ENCODE measurements at places on chromosomes 1 and 21. TPM values are rescaled to one million over a fixed set of nuclear protein-coding genes. Genes with fewer than 3 reads are reported as not detected.

Gene CNR2
- not detected for total RNA-seq

Gene PTGS2
- total RNA-seq, result 118 TPM

Gene CRB1
- 0.49 TPM for total RNA-seq

Gene IQCC
- 3.9 TPM for total RNA-seq

Gene ANGPTL1
- 120 TPM for total RNA-seq

Gene HTR6
- total RNA-seq, result not detected

Gene CCDC27
- total RNA-seq, result not detected

Measured in sigmoid colon (tissue), 7 donors.